Upper lobe of left lung (tissue), 6 donors: ENCODE measurements at places on chromosomes 1 and 21. TPM values are rescaled to one million over a fixed set of nuclear protein-coding genes. Genes with fewer than 3 reads are reported as not detected.

- no peaks in the 10 kb centered on the region for H3K27me3 ChIP-seq
- peak; percentile 75 for DNase-seq
- H3K4me3 ChIP-seq: no peak overlapping the region
- H3K36me3 ChIP-seq: peaks cover 59% of the 10 kb centered on the region
Observed at GRCh38 chr21:45992301-45993209, 11.0 kb downstream of the COL6A1 start.

Gene MPL
- total RNA-seq: 1.00 TPM

Gene FAM78B
- 1.1 TPM for total RNA-seq

Gene FCRL2
- total RNA-seq: 0.81 TPM

DNA sequence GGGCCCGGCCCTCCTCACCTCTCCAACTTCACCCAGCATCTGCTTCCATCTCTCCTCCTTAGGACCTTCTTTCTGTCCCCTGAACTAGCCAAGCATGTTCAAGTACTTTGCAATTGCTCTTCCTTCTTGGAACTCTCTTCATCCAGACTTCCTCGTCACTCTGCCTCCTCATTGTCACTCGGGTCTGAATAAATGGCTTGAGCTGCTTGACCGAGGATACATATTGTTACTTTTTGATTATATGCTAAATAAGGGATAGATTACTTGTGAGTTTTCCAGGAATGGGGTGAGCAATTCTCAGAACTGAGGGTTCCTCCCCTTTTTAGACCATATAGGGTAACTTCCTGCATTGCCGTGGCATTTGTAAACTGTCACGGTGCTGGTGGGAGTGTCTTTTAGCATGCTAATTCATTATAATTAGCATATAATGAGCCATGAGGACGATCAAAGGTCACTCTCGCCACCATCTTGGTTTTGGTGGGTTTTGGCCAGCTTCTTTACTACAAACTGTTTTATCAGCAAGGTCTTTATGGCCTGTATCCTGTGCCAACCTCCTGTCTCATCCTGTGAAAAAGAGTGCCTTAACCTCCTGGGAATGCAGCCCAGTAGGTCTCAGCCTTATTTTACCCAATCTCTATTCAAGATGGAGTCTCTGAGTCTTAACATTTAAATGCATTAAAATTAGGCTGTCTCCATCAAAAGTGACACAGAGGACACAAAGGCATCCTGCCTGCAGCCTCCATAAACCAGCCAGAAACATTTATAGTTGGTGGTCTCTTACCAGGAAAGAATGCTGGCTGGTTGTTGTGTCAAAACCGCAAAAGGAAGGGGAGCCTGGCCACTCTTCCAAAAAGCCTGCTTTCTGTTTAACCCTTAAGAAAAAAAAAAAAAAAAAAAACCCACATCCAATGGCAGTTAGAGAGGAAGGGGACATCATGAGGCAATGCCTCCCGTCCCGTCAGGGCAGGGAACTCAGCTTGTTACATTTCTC, 179.3 kb downstream of the KAZN start:
- no peak for DNase-seq
- no peaks in the 10 kb centered on the region for H3K4me1 ChIP-seq
- no peaks in the 10 kb centered on the region for H3K36me3 ChIP-seq
- no peak overlapping the region for H3K27ac ChIP-seq

Gene COL11A1
- total RNA-seq: 0.23 TPM

GRCh38 chr1:248748211-248748610, 7.3 kb downstream of the LYPD8 start:
- H3K4me1 ChIP-seq: no peaks in the 10 kb centered on the region
- DNase-seq: no peak
- no peak overlapping the region for H3K27ac ChIP-seq
- no peak overlapping the region for H3K4me3 ChIP-seq
